ENCODE measurements at places on chromosomes 1 and 21.
A peak's percentile ranks its signal among the peaks of the same experiment; 100 is the strongest.

DNA sequence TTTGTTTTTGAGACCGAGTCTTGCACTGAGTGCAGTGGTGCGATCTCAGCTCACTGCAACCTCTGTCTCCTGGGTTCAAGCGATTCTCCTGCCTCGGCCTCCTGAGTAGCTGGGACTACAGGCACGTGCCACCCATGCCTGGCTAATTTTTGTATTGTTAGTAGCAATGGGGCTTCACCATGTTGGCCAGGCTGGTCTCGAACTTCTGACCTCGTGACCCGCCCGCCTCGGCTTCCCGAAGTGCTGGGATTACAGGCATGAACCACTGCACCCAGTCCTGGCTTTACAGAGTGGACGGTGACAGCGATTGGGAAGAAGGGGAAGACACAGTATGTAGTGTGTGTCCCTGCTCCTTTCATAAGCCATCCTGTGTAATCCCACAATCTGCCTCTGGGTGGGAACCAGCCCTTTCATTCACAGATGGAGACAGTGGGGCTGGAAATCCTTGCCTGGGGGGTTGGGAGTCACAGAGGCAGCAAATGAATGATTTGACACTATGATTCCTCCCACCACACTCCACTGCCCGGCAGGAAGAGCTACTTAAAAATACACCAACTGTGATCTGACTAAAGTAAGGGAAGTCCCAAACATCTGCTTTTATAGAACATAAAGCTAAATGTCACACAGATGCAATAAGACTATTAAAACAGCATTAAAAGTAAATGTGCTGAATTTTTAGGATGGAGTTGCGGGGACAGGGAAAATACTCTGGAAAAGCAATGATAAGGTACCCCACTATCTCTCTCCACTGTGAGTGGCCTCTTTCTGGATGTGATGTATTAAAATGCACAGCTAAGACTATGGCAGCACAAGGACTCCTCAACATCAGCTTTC lies 4.5 kb downstream of the PARP1 start:
- DNase-seq = no peak

- no peak for DNase-seq
Measured at GRCh38 chr1:178714453-178714852, 10.6 kb upstream of the RALGPS2 start.

- DNase-seq = no peak
Measured at GRCh38 chr1:153742411-153743142, 14.7 kb downstream of the INTS3 start.

- no peak for DNase-seq
Measured at GRCh38 chr1:229781453-229781852, 155.4 kb downstream of the URB2 start.

- DNase-seq = no peak
Measured at GRCh38 chr1:26530895-26531598, 1.5 kb downstream of the RPS6KA1 start.

DNA sequence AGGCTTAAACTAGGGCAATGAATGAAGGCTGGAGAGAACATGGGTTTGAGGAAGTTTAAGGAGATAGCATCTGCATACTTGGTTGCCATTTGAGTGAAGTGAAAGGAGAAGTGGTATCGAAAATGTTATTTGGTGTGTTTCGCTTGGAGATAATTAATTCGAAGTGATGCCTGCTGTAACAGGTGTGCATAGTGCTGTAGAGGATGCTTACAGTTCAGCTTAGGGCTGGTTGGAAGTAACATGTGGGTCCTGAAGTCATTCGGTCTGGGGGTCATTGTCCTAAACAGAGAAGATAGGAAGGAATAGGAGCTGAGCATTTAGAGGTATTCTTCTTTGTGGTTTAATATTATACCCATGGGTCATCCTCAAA lies 301 bp upstream of the NUDT17 start:
- no peak for DNase-seq

DNA sequence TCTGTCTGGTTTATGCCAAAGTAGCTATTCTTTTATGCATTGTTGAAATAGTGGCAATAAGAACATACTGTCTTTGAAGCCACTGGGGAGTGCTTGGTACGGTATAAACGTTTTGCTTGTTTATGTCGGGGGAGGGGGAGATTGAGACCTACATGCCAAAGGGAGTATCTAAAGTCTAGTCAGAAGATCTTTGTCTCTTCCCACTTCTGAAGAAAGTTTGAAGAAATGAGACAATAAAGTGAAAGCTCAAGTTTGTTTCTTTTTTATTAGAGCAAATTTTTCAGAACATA lies 6.8 kb downstream of the AKIRIN1 start:
- no peak for DNase-seq

GRCh38 chr21:46605767-46606426 lies 1.0 kb upstream of the S100B start:
- DNase-seq = no peak

DNA sequence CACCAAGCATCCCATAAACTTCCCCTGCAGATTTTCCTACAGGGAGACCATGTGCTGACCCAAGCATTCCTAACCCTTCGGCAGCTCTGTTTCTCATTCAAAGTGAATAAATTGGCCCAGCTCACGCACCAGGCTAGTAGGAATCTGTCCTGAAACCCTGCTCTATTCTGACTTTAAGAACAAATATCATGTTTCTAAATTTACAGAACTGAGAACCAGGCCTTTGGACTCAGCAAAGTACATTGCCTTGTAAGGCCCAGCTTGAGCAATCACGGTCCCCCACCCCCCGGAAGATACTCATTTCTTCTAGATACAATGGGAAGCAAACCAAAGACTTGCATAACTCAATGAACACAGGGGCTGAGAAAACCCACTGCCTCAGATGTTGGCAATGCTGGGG lies 160.1 kb upstream of the NFIA start:
- DNase-seq = no peak

DNA sequence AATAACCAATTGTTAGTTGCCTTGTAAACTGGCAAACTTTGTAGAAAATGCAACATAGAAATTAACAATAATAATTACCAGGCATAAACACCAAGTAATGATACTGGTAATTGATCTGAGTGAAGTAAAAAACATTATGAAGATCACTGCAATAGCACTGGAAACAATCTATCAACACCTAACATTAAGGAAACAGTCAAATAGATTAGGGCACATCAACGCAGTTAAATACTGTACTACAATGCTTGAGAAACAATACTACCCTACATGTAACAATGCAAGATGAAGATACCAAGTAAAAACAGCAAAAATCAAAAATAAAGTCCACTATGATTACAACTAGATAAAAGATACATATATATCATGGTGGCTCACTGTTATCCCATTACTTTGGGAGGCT lies 16.6 kb downstream of the SYDE2 start:
- no peak for DNase-seq

DNA sequence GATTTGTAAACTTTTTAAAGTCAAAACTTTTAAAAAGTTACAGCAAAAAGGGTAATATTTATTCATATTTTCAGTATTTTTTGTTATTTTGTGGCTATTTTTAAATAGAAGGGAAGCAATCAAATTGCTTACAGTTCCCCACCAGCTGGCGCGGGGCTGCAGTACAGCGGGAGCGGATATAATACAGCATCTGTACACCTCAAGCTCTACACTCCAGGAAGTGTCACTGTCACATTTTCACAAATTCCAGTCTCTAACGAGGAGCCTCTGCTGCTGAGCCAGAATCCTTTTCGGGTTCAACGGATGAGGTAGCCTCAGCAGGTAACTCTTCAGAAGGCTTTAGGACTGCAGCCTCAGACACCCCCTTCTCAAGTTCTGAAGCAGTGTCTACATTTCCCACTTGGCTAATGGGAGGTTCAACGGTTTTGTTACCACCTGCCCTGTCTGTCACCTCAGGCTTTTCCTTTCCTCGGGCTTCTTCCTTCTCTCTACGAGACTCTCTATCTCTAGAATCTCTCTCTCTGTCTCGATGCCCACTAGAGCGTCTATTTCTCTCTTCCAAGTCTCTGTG lies 11.7 kb downstream of the SOD1 start:
- DNase-seq = no peak

DNA sequence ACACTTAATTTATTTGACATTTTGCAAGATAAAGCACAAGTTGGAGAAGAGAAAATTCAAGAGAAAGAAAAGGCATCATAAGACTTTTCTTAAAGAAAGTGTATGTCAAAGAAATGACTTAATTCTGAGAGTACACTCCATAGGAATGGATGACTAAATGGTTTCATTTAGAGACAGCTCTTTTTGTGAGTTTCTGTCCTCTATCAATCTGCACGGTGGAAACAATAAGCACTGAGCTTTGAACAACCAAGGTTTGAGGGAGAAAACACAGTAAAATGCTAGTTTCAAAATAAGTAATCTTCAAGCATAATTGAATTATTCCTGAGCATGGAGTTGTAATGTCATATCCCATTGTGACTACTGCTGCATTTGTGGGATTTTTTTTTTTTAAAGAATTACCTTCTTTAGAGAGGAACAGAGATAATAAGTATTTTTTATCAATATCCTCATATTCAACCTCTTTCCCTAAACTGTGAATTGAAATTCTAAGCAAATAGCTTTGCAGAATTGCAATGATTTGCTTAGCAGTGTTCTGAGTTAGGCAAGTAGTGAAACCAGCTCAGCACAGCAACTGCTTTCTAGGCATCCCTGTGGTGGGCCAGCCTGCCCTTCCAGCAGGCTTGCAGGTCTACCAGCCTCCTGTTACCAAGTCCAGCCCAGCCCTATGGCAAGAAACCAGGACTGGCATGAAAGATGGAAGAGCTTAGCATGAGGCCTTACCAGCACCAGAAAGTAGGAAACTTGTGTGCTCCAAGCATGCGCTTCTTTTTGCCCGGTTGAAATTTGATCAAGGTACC lies 38.2 kb downstream of the KCNJ6 start:
- no peak for DNase-seq

DNA sequence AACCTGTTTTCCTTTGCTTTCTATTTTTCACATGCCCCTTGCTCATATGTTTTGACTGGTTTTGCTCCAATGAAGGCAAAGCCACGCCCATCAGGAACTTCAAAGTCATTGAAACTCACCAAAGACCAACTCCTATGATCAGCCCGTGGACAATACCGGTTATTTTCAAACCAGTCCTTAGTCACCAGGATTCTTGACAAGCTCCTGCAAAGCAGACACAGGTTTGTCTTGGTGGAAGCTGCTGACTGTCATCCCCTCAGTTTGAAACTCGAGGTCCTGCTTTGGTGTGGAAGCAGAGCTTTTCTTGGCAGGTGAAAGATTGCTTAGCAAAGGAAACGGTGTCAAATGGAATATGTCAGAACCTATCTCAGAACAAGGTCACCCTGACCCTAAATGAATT lies 384.7 kb upstream of the CXADR start:
- no peak for DNase-seq

DNA sequence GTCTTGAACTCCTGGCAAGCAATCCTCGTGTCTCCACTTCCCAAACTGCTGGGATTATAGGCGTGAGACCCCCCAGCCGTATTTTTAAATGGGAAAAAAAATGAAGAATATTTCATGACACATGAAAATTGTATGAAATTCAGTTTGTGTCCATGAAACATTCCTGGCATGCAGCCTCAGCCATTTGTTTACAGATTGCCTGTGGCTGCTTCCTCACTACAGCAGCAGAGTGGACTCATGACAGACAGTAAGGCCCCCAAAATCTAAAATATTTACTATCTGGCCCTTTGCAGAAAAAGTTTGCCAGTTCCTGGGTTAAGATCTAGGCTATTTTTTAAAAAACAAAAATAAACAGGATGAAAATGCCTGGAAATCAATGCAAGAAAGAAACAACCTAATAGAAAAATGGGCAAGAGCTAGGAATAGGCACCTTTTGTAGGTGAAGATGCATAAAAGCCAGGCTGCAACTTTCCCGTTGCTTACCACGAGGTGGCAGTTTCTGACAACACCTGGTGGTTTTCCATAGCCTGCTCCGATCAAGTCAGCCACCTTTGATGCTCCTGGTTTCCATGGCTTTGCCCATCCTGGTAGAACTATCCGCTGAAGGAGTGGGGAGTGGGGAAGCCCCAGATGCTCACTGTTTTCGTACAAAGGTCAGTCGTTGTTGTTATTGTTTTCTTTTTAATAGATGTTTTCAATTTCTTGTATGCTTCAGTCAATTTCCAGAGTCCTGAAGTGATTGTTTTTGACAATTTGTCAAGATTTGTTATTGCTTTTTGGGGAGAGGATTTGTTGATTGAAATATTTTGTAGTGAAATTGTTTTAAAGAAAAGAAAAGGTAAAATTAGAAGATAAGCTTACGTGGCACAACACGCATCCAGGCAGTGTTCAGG lies 24.3 kb downstream of the UBE2Q1 start:
- DNase-seq = peak; percentile 21

GRCh38 chr1:12572522-12572921 lies 45.5 kb downstream of the DHRS3 start:
- no peak for DNase-seq

DNA sequence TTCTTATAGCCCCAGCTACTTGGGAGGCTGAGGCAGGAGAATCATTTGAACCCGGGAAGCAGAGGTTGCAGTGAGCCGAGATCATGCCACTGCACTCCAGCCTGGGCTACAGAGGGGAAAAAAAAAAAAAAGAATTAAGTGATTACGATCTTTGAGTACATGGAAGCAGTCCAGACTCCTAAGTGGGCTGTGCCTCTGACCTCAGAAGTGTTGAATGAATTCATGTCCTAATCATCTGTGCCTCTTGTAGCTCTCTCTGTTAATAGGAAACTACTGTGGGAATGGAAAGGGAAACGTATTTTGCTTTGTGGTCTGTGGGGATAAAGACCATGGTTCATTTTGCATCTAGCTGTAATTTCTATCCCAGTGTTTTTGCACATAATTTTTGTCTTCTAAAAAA lies 8.4 kb upstream of the IVNS1ABP start:
- DNase-seq = peak; percentile 40

DNA sequence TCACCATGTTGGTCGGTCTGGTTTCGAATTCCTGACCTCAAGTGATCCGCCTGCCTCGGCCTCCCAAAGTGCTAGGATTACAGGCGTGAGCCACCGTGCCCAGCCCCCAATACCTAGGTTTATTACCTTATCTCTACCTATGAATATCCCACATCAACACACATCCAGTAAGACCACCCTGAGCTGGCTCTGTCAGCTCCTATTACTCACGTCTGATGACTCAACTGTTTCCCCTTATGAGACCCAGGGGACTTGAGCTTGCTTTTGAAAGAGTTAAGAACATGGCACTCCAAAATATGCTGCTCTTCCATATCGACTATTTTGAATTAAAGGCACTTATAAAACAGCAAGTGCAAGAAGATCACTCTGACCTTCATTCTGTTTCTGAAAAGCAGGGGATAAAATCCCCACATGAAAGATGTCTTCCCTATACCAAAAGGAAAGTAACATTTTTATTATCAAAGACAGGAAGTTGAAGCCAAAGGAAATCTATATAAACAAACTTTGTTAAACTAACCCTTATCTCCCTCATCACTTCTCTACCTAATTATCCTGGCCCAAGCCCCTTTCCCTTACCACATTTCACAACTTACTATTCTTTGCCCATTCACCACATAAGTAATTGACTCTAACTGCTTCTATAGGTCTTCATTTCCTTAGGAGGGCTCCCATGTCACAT lies 41.3 kb upstream of the OSBPL9 start:
- DNase-seq = peak; percentile 7

DNA sequence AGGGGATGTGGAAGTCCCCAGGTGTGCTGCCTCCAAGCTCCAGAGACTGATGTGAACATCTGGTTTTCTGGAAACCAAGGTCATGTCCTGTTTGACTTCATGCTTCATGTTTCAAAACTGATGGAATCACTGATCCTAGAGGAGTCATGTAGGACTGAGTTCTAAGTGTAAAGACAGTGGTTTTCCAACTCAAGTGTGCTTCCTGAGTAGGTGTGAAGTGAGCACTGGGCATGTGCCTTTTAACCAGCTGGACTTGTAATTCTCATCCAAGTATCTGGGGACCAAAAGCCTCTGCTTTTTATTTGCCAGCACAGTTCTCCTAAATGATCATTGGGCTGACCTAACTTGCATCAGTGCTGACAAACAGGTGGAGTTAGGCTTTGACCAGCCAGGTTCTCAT lies 36.9 kb downstream of the ABCA4 start:
- DNase-seq = no peak
